Activated CD4-positive, alpha-beta T cell treated with anti-CD3 and anti-CD28 coated beads, Interleukin-2, amount 10 ng/mL, durations not matched to agents 7 days and 5 days (primary cell): ENCODE measurements at places on chromosomes 12 and 14.
A peak's percentile ranks its signal among the peaks of the same experiment; 100 is the strongest.

DNA sequence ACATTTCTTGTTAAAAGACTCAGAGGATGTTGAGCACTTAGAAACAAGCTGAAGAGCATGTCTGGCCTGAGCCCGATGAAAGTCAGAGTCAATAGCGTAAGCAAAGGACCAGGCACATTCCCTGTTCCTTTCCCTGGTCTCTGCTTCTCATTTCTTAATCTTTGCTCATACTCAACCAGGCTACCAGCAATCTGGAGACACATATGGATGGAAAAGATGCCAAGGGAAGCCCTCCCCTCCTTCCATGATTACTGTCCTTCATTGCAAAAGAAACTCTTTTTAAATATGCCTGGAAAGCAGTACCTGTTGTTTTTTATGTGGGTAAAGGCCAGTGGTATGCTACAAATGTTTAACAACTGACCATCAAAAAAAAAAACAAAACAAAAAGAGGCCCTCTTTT, 44.2 kb upstream of the PLEKHG7 start:
- DNase-seq, result no peak

DNA sequence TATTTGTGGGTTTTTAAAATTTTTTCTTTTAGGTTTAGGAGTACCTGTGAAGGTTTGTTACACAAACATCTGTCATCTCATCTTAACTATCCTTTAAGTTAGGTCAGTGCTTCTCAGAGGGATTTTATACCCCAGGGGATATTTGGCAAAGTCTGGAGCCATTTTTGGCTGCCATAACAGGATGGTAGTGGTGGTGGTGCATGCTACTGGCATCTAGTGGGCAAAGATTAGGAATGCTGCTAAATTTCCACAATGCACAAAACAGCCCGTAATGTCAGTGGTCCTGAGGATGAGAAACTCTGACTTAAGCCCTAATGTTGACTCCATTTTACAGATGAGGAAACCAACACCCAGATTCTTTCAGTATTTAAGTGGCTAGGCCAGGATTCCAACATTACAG, 85.2 kb upstream of the MYF6 start:
- DNase-seq, result no peak

GRCh38 chr12:116861320-116861719, 19.9 kb downstream of the HRK start:
- DNase-seq, result peak; percentile 44

GRCh38 chr12:113261847-113262470, 40.7 kb downstream of the TPCN1 start:
- peak; percentile 57 for DNase-seq

DNA sequence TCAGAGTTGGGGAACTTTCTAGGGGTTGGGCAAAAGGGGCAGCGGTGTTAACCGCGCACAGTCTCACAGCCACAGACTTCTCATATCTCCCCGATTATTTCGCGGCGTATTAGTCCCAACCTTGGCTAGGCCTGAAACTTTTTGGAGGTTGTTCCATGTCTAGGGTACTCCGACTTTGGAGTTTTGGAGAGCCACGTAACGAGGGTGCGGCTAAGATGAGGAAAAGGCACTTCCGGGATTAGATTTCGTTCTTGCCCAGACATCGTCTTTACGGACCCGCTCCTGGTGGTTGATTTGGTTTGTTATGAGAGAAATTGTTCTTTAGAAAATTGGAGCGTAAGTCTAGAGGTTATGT, 513 bp downstream of the CCNK start:
- peak; percentile 43 for DNase-seq

DNA sequence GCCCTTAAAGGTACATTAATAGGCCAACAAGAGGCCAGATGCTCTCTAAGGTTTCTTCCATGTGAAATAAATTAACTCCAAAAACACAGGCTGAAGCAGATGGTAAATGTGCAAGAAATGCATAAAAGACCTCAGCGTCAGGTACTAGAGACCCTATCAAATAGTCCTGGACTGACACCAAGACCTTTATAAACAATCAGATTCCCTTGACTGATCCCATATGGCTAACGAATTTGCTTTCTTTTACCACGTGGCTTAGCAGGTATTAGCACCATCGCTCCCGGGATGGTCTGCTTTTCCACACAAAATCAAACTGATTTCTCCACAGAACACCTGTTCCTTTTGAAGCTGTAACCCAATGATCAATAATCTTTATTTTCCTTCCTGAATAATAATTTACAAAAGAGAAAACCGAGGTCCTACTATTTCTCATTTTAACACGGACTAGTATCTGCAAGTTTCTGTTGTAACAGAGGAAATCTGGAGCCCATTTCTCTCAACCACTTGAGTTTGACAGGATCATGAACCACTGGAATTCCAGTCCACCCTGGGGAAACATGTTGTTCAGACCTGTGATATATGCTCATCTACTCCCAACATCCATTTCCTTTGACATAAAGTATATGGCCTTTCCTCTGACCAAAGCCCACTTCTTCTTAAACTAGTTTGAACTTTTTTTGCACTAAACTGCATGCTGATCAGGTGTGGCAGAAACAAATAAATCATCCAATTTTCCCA, 48.2 kb upstream of the DAAM1 start:
- DNase-seq, result no peak

DNA sequence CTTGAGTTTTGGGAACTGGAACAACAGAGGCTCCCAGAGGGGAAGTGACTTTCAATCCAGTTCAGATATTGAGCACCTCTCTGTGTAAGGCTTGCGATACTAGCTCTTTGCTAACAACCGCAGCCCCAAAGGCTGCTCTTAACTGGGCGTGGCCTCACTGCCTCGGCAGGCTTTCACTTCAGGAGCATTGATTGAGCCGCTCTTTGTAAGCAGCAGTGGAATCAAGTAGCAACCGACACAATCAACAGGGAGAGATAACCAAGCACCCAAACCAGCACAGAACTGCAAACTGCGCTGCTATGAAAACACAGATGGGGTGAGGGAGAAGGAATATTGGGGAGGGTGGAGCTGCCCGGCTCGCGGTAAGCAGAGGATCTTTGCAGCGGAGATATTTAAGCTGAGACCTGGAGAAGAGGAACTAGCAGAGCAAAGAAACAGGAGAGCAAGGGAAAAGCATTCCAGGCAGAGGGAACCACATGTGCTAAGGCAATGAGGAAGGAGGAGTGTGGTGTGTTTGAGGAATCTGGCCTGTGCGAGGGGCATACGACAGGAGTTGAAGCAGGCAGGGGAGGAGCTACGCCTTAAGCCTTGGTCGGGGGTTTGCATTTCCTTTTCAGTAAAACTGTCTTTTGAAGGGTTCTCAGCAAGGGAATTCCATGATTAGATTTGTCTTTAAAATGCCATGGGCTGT, 17.3 kb upstream of the YY1 start:
- DNase-seq, result peak; percentile 84

DNA sequence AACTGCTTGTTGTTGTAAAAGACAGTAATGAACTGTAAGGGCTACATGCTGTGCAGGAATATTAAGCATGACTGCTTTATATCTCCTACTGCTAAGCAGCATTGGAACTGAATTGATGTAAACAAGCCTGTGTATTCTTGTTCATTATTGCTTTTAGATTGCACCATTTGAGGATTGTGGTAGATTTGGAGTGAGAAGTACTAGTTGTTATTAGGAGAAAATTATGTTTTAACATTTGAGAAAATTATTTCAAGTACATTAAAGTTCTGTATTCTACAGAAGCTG, 212.7 kb downstream of the ERC1 start:
- DNase-seq, result no peak

GRCh38 chr12:109621211-109621694, 47.7 kb downstream of the MVK start:
- DNase-seq, result no peak

- no peak for DNase-seq
Measured at GRCh38 chr12:89353188-89353822, 1.0 kb upstream of the DUSP6 start.

DNA sequence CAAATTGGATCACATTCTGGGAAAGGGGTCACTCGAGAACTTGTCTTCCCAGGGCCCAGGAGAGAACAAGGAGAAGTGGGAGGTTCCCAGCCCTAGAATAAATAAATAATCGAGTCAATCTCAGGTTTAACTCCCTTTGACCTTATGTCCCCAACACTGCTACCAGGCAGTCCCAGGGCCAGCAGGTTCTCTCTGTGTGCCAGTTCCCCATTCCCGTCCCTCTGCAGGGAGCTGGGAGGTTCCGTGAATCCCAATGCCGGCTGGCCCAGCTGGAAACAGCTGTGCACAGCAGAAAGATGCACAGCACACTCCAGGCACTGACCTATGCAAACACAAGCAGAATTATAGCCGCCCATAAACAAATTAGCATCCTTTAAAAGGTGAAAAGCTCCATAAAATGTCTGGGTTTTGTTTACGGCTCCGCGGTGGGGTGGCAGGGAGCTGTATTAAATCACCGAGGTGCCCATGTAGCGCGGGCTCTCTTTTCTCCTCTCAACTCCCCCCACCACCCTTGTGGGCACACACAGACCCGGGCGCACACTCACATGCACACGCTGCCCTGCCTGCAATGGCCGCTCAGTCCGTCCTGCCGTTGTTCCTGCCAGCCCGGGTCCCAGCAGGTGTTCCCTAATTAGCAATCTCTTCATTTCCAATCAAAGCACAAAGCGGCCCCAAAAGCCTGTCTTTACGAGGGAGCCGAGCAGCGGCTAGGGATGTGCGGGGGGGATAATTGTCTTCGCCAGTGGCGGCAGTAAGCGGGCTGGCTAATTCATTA, 46.6 kb upstream of the ESRRB start:
- no peak for DNase-seq

DNA sequence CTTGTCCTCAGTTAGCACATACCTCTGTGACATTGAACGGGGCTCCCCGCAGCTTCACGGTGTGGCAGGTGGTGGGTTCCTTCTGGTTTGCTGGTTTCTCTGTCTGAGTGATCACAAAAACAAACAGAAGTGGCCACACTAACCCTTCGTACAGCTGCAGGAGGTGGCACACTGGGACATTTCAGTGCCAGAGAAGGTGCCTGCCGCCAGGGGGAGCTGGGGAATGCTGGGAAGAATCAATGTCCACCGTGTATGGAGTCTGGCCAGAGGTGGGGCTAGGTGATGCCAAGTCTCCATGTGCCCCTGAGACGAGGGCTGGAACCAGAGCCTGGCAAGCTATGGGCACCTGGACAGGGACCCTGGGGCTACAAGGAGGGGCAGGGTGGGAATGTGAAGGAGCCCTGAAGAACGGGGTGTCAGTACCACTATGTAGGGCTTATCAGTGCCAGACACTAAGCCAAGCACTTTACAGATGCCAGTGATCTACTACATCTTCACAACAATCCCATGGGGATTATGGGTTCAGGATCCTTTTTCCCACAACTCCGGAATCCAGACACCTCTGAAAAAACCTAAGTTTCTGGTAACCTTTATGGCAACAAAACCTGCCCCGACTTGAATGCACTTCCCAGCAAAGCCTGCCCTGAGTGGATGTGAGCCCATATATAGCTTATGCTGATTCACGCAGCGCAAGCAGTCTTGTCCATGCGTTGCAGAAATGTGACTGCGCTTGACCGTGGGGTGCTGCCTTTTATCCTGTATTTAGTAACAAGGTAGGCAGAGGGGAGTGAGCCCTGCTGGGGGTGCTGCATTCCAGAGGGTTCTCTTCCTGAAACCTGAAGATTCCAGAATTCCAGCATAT, 10.8 kb downstream of the RBM19 start:
- DNase-seq, result no peak

DNA sequence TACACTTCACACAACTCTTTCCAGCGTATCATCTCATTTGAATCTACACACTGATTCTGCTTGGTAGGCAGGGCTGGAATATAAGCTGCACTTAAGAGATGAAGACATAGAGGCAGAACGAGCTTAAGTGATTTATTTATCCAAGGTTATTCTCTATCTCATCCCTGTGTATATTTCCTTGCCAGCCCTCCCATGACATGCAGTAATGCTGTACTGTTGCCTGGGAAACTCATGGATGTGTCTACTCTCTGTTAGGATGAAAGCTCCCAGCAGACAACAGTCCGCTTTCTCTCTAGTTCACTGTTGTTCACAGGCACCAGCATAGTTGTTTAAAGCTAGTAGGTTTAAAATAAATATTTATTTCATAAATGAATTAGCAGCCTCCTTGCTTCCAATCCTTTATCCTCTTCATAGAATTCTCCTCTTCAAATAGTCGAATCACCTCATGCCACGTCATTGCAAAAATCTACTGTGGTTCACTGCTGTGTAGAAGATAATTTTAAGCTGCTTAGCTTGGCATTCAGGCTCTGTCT, 25.4 kb downstream of the FGF6 start:
- no peak for DNase-seq

GRCh38 chr12:39401459-39401858, 41.5 kb downstream of the KIF21A start:
- DNase-seq, result no peak
